ENCODE measurements at places on chromosomes 16 and 17. TPM values are rescaled to one million over a fixed set of nuclear protein-coding genes. Genes with fewer than 3 reads are reported as not detected.

DNA sequence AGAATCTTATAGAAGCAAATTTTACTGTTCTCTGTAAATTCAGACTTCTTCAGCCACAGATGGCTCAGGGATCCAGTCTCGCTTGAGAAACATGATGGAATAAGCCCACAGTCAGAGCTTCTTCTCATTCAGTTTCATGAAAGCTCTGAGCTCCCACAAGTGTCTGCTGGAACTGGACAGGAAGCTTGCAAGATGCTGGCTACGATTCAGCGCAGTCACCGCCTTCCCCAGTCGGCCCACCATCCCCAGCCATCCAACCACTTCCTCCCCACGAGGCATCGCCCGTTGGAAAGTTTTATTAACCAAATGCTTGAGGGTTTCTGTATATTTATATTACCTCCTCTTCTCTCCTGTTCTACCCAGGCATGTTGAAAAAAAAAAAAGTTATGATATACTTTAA lies 171.7 kb downstream of the ZFHX3 start:
- DNase-seq: no peak
- H3K36me3 ChIP-seq: peaks cover 14% of the 10 kb centered on the region
- H3K27me3 ChIP-seq: no peaks in the 10 kb centered on the region
- peak overlapping the region; percentile 98 for H3K27ac ChIP-seq
- peaks cover 62% of the 10 kb centered on the region for H3K4me1 ChIP-seq
- peak overlapping the region; percentile 5 for H3K4me3 ChIP-seq

GRCh38 chr17:41627316-41628072 lies 3.1 kb upstream of the KRT17 start:
- no peak for DNase-seq
- H3K27ac ChIP-seq: peak overlapping the region; percentile 50
- no peaks in the 10 kb centered on the region for H3K27me3 ChIP-seq
- H3K36me3 ChIP-seq: no peaks in the 10 kb centered on the region

DNA sequence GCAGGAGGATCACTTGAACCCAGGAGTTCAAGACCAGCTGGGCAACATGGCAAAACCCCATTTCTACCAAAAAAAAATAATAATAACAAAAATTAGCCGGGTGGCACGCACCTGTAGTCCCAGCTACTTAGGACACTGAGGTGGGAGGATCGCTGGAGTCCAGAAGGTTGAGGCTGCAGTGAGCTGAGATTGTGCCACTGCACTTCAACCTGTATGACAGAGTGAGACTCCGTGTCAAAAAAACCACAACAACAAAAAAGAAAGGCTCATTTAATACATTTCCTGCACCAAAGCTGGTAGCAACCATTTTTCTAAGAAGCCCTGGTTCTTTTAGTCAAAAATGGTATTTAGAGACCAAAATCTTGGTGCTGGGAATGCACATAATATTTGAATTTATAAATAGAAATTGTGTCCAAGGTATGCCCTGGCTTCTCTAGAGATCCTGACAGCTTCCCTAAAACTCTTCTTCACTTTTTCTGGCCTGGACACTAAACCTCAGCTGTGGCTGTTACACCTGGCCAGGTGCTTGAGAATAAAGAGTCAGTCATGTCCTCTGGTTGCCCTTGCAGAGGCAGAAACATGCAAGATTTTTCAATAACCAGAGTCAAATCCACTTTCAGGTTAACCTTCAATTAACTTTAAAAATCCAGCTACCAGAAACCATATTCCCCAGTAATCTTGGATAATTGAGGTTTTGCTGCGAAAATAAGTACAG lies 35.9 kb downstream of the SCNN1B start:
- H3K27ac ChIP-seq: no peak overlapping the region
- H3K4me3 ChIP-seq: no peak overlapping the region
- H3K36me3 ChIP-seq: no peaks in the 10 kb centered on the region
- DNase-seq: no peak
- peaks cover 5% of the 10 kb centered on the region for H3K27me3 ChIP-seq

DNA sequence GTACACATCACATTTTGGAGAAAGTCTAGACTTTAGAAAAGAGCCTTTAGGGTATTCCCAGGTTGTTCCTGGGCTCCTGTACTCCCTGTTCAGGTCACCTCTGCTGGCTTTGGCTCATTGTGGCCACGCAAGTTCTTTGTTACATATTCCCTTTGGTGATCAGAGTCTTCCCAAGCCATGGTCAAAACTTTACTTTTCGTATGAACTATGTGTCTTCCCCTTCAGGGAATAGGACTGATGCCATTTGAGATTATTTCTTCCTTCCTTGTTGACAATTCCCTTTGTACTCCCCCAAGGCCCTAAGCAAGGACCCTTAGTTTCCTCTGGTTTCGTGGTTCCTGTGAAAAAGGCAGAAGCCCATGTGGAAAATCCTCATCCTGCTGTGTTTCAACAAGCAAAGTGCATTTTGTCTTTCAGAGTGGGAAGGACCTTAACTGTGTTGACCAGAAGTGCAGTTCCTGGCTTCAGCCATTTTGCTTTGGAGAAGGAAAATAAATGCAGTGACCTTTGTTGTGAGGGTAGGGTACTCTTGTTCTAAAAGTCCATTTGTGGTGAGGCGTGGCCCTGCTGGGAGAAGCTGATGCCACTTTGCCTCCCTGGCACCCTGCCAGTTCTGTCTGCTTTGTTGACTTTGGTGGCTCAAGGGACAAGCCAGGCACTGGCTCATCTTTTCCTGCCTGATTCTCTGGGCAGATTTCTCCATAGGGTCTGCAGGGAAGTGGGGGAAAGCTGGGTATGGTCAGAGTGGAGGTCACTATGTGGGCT lies 55.1 kb downstream of the ZNRF1 start:
- H3K4me3 ChIP-seq: no peak overlapping the region
- DNase-seq: no peak
- H3K36me3 ChIP-seq: peaks cover 4% of the 10 kb centered on the region
- H3K4me1 ChIP-seq: peaks cover 24% of the 10 kb centered on the region
- peak overlapping the region; percentile 71 for H3K27ac ChIP-seq
- H3K27me3 ChIP-seq: no peaks in the 10 kb centered on the region

DNA sequence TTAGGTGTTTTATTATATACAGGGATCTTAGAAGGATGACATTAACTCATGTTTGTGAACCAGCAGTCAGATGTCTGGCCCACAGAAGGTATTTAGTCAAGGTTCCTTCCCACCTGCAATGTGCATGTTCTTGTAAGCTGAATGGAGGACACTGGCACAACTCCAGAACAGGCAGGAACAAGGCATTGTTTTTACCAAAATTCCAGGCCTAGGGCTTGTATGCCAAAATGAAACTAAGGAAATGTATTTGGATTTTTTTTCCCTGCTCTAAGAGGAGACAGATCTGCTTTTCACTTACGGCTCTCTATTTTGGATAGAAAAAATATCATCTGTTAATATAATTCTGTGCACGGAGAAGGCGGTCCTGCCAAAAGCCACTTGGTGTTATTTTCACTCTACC lies 312.5 kb downstream of the GRIN2A start:
- no peaks in the 10 kb centered on the region for H3K36me3 ChIP-seq
- no peak overlapping the region for H3K27ac ChIP-seq
- no peaks in the 10 kb centered on the region for H3K4me1 ChIP-seq
- no peak overlapping the region for H3K4me3 ChIP-seq
- no peak for DNase-seq
- H3K27me3 ChIP-seq: no peaks in the 10 kb centered on the region

GRCh38 chr17:66952031-66952524 lies 12.4 kb upstream of the CACNG4 start:
- no peak for DNase-seq
- no peak overlapping the region for H3K4me3 ChIP-seq
- peaks cover 19% of the 10 kb centered on the region for H3K4me1 ChIP-seq
- H3K27me3 ChIP-seq: no peaks in the 10 kb centered on the region
- peak overlapping the region; percentile 73 for H3K27ac ChIP-seq
- H3K36me3 ChIP-seq: peaks cover 2% of the 10 kb centered on the region

DNA sequence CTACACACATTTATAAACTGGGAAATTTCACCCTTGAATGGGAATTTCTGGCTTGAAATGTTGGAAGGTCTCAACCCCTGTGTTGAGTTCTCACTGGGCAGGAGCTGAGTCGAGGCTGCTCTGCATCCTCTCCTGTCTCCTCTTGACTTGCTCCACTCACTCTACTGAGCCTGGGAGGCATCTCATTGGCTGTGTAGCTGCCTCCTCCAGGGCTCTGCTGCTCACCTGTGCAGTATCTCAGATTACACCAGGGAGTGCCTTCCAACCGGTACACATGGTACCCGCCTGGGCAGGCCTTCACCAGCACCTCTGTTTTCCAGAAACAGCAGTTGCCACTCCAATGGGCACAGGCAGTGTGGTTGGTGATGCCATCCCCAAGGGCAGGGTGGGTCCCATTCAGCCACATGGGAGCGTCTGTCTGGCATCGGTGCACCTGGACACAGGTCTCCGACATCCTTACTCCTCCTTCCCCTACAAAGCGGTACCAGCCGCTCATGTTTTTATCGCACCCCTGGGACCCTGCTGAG lies 3.7 kb downstream of the GP2 start:
- H3K27me3 ChIP-seq: no peaks in the 10 kb centered on the region
- no peak for DNase-seq
- H3K4me3 ChIP-seq: no peak overlapping the region
- H3K36me3 ChIP-seq: no peaks in the 10 kb centered on the region

GRCh38 chr16:67458121-67458641 lies 22.8 kb downstream of the ATP6V0D1 start:
- no peaks in the 10 kb centered on the region for H3K27me3 ChIP-seq
- H3K27ac ChIP-seq: peak overlapping the region; percentile 88
- no peak overlapping the region for H3K4me3 ChIP-seq

GRCh38 chr17:53134548-53134947 lies 688.2 kb upstream of the KIF2B start:
- H3K4me3 ChIP-seq: no peak overlapping the region
- no peak for DNase-seq
- H3K36me3 ChIP-seq: no peaks in the 10 kb centered on the region
- H3K4me1 ChIP-seq: no peaks in the 10 kb centered on the region
- H3K27ac ChIP-seq: no peak overlapping the region
- no peaks in the 10 kb centered on the region for H3K27me3 ChIP-seq

GRCh38 chr16:81629034-81629802 lies 149.9 kb upstream of the PLCG2 start:
- H3K4me3 ChIP-seq: no peak overlapping the region
- H3K4me1 ChIP-seq: peaks cover 25% of the 10 kb centered on the region
- DNase-seq: no peak

DNA sequence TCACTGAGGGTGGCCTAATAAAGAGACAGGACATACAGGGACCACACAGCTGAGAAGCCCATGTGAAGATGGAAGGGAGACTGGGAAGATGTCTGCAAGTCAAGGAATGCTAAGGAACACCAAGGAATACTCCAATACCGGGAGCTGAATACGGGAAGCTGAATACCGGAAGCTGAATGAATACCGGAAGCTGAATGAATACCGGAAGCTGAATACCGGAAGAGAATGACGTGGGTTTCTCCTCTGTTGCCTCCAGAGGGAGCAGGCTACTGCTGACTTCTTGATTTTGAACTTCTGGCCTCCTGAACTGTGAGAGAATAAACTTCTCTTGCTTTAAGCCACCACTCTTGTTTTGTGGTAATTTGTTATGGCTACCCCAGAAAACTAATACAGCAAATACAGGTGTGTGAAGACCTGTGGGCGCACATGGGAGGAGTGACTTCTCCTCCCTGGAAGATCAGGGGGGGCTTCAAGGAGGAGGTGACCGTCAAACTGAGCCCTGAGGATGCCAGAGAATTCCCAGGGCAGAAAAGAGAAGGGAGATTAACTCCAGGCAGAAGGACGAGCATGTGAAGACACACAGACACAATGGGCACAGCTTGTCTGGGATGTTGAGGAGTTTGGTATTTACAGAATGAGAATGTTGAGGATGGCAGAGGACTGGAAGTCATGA lies 259.9 kb downstream of the IRF8 start:
- no peak for DNase-seq
- H3K4me1 ChIP-seq: no peaks in the 10 kb centered on the region
- no peak overlapping the region for H3K27ac ChIP-seq

GRCh38 chr16:51719376-51719775 lies 568.3 kb upstream of the SALL1 start:
- no peak for DNase-seq
- H3K27me3 ChIP-seq: no peaks in the 10 kb centered on the region
- H3K4me1 ChIP-seq: no peaks in the 10 kb centered on the region
- H3K36me3 ChIP-seq: no peaks in the 10 kb centered on the region
- H3K27ac ChIP-seq: no peak overlapping the region

DNA sequence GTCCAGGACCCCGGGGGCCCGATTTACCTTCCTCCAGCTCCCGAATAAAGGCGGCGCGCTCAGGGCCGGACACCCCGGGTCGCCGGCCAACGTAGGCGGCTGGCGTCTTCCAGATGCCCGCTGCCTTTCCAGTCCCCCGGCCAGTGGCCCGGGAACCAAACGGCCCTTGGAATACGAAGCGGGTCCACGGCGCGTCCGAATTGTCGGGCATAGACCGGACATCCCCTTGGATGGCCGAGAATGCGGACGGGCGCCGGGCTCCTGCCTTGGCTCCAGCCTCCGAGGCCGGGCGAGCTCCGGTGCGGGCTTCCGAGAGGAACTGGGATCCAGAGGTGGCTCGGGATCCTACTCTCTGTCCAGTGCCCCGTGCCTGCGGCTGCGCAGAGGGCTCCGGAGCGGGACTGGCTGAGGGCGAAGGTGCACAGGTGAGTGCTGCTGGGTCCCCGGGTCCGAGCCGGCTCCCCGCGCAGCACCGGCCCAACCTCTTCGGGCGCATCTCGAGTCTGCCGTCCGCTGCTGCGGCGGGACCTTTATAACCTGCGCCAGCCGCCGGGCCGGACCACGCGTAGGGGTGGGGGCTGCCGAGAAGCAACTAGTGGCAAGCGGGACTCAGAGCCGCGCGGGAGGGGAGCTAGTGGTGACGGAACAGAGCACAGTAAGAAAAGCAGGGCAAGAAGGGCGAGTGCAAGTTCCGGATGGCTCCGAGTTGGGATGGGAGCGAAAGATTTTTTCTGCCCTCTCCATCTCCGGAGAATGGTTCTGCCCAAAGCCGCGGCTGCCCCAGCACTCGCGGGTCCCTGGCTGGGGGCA lies at the start of gene HAP1:
Gene HAP1 (minus strand): TSS at position 505 of the 810 bp plus-strand sequence. CDS start 9 bp downstream, at position 496.
- no peak for DNase-seq
- peak within 1 kb of the TSS; percentile 72 for H3K4me3 ChIP-seq
- H3K36me3 ChIP-seq: no peaks in the 10 kb centered on the region

- H3K4me1 ChIP-seq: peaks cover 8% of the 10 kb centered on the region
- H3K27me3 ChIP-seq: no peaks in the 10 kb centered on the region
- no peak for DNase-seq
- H3K27ac ChIP-seq: no peak overlapping the region
- peaks cover 7% of the 10 kb centered on the region for H3K36me3 ChIP-seq
Measured at GRCh38 chr17:81537343-81537855, 9.2 kb downstream of the FSCN2 start.

GRCh38 chr16:66933776-66934137 lies 445 bp downstream of the CIAO2B start:
- no peak for DNase-seq
- H3K36me3 ChIP-seq: peaks cover 4% of the 10 kb centered on the region
- H3K4me3 ChIP-seq: peak overlapping the region; percentile 96
- H3K27me3 ChIP-seq: no peaks in the 10 kb centered on the region
- peaks cover 40% of the 10 kb centered on the region for H3K4me1 ChIP-seq

GRCh38 chr17:70636517-70637133 lies 467.3 kb downstream of the KCNJ2 start:
- H3K27ac ChIP-seq: no peak overlapping the region
- H3K27me3 ChIP-seq: peaks cover 47% of the 10 kb centered on the region
- H3K4me3 ChIP-seq: no peak overlapping the region

ADAM11 gene
- total RNA-seq: 1.0 TPM

RAB40B gene
- 13.4 TPM for total RNA-seq

CDH13 gene
- total RNA-seq: 30.7 TPM

HOXB3 gene
- 0.46 TPM for total RNA-seq

GP2 gene
- total RNA-seq: not detected

HLF gene
- 0.65 TPM for total RNA-seq

FAM222B gene
- total RNA-seq: 19.4 TPM

CCL8 gene
- not detected for total RNA-seq

CD300LF gene
- total RNA-seq: not detected

KRT35 gene
- not detected for total RNA-seq

SLC2A4 gene
- 0.63 TPM for total RNA-seq

PRAC2 gene
- not detected for total RNA-seq

MT1G gene
- not detected for total RNA-seq

SERPINF2 gene
- 0.38 TPM for total RNA-seq

Measured in osteocyte (in vitro differentiated cells).